ENCODE measurements at places on chromosomes 5 and 9.

DNA sequence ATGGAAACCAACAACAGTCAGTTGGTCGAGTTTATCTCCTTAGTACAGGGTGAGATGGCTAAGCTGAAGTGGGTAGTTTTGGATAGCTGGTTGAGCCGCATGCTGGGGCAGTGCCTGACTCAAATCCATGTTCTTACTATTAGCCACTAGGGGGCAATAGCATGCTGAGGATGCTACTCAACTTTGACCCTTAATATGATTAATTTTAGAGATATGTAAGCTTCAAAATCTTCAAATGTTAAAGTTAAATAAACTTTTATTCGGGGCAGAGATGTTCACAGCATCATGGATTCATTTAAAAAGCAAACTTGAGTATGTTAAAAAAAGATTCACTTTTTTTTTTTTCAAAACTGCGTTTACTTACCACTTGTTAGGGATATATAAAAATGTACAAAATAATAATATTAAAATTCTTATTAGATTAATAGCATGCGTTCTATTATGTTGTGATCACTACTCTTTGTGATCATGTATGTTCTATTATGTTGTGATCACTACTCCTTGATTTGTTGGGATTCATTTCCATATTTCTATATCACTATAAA, 57.0 kb downstream of the C9orf153 start:
- no peaks in the 10 kb centered on the region for H3K4me1 ChIP-seq
- H3K27ac ChIP-seq, result no peak overlapping the region
- no peak for DNase-seq
- H3K4me3 ChIP-seq, result no peak overlapping the region
- H3K36me3 ChIP-seq, result no peaks in the 10 kb centered on the region

DNA sequence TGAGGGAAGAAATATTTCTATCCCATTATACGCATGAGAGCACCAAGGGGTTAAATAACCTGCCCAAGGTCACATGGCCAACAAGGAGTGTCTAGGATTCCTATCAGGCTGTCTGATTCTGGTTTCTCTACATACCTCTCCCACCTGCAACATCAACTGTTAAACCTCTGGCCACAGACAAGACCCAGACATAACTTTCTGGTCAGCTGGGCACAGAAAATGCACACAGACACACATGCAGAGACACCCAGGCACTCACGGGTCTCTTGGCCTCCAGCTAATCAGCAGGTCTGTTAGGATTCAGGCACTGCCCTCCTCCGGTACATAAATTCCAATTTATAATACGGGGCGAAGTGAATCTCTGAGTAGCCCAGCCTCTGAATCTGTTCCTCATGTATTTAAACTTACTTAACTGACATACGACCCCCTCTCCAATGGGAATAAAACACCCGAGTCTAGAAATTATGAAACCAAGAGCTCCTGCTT, 1.5 kb downstream of the SEPTIN8 start:
- H3K4me3 ChIP-seq, result peak overlapping the region; percentile 92
- H3K4me1 ChIP-seq, result peaks cover 32% of the 10 kb centered on the region
- no peak overlapping the region for H3K27ac ChIP-seq
- H3K36me3 ChIP-seq, result no peaks in the 10 kb centered on the region
- H3K27me3 ChIP-seq, result peaks cover 20% of the 10 kb centered on the region
- DNase-seq, result no peak

DNA sequence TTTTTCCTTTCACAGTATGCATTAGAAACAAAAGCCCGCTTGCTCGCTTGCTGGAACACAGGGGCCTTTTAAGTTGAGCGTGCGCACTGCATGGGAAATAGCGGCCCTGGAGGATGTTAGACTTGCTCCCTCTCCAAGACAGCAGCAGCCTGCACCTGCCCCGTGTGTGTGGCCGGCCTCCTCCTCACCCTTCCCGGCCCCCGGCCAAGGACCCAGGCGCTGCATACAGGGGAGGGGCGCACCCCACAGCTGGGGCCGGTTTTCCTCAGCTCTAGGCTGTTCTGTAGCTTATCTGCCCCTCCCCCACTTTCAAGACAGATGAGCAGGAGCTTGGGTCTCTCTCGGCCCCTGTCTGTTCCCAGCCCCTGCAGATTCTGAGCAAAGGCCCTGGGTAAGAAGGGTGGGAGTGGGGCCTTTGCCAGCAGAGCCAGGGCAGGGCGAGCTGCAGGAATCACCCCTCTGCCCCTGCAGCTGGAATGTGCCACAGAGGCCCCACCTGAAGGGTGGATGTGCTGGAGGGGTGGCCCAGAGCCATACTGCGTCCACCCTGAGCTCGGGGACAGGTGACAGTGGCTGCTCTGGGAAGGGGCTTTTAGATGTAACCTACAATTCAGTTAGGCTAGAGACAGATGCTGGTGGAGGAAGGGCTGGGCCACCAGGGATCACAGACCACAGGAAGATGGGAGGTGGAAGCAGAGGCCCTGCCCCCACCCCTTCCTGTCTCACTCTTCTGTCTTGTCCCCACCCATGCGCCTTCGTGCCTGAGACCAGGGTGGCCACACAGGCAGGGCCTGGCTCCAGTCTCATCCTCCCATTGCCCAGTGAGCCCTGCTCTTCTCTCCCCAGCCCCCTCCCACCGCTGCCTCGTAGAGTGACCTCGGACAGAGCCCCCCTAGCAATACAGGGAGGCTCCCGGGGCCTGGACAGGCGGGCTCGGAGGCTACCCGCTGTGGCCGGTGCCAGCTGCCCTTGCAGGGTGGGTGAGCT, 132.4 kb downstream of the DAB2IP start:
- no peaks in the 10 kb centered on the region for H3K27me3 ChIP-seq
- H3K4me1 ChIP-seq, result peaks cover 41% of the 10 kb centered on the region
- H3K4me3 ChIP-seq, result no peak overlapping the region
- peaks cover 13% of the 10 kb centered on the region for H3K36me3 ChIP-seq
- no peak for DNase-seq
- H3K27ac ChIP-seq, result no peak overlapping the region

DNA sequence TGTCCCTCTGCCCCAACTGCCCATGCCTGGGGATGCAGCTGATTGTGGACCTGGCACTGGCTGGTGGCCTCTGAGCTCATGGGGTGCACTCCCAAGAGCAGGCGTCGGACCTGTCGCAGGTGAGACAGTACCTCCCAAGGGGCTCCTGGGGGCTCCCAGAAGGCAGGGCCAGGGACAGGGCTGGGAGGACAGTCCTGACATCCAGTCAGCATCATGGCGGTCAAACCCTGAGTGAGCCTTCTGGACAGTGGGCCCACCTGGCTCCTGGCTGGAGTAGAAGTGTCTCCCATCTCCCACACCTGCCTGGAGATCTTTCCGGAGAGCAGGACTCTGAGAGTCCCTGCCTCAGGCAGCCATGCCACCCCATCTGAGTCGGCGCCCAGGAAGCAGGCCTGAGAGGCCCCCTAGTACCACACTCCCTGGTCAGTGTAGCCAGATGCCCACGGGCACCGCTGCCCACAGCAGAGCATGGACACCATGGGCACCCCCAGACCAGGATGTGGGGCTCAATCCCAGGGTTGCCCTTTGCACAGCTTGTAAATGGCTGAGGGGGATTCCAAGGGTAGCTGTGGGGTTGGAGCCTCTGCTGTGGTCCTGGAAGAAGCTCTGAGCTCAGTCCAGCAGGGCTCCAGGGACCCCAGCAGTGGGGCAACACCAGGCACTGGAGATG, 6.6 kb downstream of the LCN9 start:
- no peak for DNase-seq
- no peaks in the 10 kb centered on the region for H3K36me3 ChIP-seq
- no peak overlapping the region for H3K4me3 ChIP-seq
- peaks cover 6% of the 10 kb centered on the region for H3K27me3 ChIP-seq
- H3K4me1 ChIP-seq, result peaks cover 4% of the 10 kb centered on the region

DNA sequence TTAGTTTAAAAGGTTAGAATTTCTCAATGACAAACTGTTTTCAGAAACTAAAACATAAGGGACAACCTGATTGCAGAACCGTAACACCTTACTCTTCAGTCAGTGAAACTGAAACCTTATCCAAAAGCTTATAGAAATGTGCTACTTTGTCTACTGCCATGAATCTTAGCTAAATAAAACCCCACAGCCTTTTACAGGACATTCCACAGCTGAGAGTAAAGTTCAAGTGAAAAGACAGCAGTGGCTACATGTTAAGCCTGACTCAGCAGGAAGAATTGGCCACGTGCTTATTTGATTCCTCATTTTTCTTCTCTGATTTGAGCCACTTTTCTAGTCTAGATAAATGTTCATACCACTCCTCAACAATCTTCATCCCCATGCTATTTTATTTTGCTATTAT, 278.7 kb upstream of the ISL1 start:
- no peaks in the 10 kb centered on the region for H3K36me3 ChIP-seq
- no peak for DNase-seq
- H3K4me3 ChIP-seq, result no peak overlapping the region
- no peak overlapping the region for H3K27ac ChIP-seq
- no peaks in the 10 kb centered on the region for H3K4me1 ChIP-seq

GRCh38 chr9:93468763-93469456, 15.5 kb upstream of the FAM120AOS start:
- no peak overlapping the region for H3K4me3 ChIP-seq
- no peaks in the 10 kb centered on the region for H3K27me3 ChIP-seq
- no peak for DNase-seq
- no peaks in the 10 kb centered on the region for H3K36me3 ChIP-seq

DNA sequence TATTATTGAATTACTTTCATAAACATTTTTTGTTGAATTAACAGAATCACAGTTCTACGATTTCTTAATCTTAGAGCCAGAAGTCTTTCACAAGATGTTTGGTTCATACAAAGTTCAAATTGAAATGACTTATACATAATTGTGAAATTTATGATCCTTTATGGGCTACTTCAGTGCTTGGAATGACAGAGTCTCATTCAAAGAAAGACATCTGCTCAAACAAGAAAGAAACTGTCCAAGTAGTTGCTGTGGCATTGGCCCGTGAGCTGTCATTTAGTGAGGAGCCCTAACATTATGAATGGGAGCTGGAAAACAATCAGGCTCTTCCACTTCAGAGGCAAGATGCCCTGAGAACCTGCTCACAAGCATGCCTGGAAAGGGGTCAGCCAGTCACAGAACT, 63.4 kb downstream of the AUH start:
- H3K27ac ChIP-seq, result no peak overlapping the region
- DNase-seq, result no peak
- peaks cover 7% of the 10 kb centered on the region for H3K36me3 ChIP-seq
- no peaks in the 10 kb centered on the region for H3K27me3 ChIP-seq
- no peak overlapping the region for H3K4me3 ChIP-seq

DNA sequence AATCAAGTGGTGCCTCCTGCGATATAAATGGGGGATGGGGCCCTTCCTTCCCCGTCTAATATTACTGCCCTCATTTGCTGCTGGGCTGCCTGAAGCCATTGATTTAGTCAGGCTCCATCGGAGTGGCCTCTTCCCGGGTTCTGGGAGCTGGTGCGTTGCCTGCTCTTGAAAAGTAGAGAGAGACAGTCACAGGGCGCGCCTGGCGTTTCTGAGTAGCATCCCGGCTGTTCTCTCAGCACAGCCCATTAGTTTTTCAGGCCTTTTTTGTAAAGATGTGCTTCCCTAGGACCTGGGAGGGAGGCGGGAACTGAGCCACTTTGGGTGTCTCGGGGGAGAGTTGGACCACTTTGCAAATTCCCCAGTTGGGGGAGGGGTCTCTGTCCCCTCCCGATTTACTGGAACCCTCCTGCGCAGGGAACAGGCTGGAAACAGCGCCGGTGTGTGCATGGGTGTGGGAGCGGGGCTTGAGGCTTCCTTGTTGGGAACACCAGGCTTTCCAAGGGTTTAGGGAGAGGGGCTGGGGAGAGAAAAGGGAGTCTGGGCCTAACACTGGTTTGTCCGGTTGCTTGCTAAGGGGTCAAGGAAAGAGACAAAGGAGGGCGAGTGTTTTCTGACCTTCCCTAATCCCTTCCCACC, 4.7 kb downstream of the PRDM6 start:
- peak; percentile 17 for DNase-seq
- peak overlapping the region; percentile 65 for H3K4me3 ChIP-seq
- peaks cover 16% of the 10 kb centered on the region for H3K4me1 ChIP-seq
- no peaks in the 10 kb centered on the region for H3K36me3 ChIP-seq
- H3K27me3 ChIP-seq, result peaks cover 96% of the 10 kb centered on the region

DNA sequence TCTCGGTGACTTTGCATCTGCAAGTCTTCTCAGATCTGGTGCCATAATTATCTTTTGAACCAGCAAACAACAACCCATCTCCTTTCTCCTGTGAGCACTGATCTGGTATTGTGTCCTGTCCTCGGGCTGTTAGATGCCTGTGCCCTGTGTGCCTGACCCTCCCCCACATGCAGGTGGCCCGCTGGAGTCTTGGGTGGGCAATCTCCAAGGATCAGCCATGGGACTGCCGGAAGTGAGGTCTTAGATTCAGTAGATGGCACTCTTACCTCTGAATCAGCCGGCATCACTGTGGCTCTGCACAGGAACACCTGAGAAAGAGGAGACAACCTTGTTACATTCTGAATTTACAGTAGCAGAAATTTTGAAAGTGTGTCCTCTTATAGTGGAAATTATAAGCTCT, 172.4 kb downstream of the IRX2 start:
- H3K4me1 ChIP-seq, result no peaks in the 10 kb centered on the region
- H3K27me3 ChIP-seq, result no peaks in the 10 kb centered on the region
- DNase-seq, result no peak
- no peak overlapping the region for H3K27ac ChIP-seq
- no peak overlapping the region for H3K4me3 ChIP-seq

All from neural crest cell (in vitro differentiated cells).